A549 treated with ZK216348 at 1 μM for 4 hours (cell line): ENCODE measurements at places on chromosomes 6 and 20. TPM values are rescaled to one million over a fixed set of nuclear protein-coding genes. Genes with fewer than 3 reads are reported as not detected.

The ZDHHC14 gene
- total RNA-seq = 2.4 to 4.0 TPM (median 3.4 TPM) in 5 replicates

The PHIP gene
- 2.0 to 6.2 TPM (median 5.3 TPM) in 5 replicates for total RNA-seq

The TPD52L1 gene
- 44.1 to 57.8 TPM (median 50.7 TPM) in 5 replicates for total RNA-seq

The PACRG gene
- total RNA-seq = not detected in 5 replicates

The TAP2 gene
- total RNA-seq = 10.9 to 20.6 TPM (median 17.8 TPM) in 5 replicates

The PPP2R5D gene
- total RNA-seq = 26.4 to 30.0 TPM (median 27.2 TPM) in 5 replicates

The TINAG gene
- total RNA-seq = not detected in 5 replicates

The C6orf15 gene
- not detected in 5 replicates for total RNA-seq

The C20orf202 gene
- total RNA-seq = not detected in 5 replicates

The MCHR2 gene
- not detected in 5 replicates for total RNA-seq

The KCNS1 gene
- total RNA-seq = not detected in 5 replicates

The FRK gene
- total RNA-seq = 0.93 to 1.7 TPM (median 1.3 TPM) in 5 replicates

The CRISP2 gene
- not detected in 5 replicates for total RNA-seq
